ENCODE measurements at places on chromosomes 11 and 22.

DNA sequence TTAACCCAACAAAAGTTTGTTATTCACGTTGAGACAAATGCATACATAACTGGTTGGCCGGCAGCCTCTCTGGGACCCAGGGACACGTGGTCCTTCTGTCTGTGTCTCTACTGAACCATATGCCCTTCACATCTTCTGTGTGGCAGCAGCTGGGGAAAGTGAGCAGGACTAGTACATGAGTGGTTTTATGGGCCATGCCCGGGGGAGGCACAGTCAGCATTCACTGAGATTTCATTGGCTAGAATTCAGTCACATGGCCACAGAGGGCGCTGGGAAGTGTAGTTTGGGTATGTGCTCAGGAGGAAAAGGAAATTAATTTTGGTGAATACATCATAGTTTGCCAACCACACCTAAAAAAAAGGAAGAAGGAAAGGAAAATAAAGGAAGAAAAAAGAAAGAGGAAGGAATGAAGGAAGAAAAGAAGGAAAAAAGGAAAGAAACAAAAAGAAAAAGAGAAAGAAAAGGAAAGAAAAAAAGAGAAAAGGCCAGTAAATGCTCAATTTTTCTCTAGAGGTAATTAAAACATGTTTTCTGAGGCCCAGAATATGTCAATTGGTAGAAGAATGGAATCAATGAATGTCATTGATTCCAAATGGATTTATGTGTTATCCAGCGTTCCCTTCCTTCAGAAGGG is 55.9 kb upstream of the KIRREL3 start:
- no peak for DNase-seq

DNA sequence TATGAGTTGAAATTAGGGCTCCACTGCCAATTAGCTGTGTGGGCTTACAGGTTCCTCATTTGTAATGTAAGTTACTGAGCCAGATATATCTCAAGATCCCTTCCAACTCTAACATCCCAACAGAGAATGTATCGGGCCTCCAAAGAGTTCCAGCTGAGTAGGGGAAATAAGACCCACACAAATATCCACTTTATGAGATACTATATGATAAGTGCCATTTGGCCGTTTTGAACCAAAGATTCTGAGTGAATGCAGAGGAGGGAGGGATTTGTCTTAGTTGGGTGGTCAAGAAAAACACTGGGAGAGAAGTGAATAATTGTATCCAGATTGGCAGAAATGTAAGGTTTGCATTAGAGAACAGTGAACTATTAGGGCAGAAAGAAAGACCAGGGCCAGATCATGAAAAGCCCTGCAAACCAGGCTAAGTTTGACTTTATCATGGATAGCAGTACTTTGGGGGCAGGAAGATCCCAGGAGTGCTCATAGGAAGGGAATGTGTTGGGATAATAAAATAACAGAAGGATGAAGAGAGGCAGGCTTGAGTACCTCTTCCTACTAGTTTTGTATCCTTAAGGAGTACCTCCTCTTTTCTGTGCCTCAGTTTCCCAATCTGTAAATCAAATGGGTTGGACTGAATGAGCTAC is 63.9 kb downstream of the RPL27A start:
- no peak for DNase-seq

DNA sequence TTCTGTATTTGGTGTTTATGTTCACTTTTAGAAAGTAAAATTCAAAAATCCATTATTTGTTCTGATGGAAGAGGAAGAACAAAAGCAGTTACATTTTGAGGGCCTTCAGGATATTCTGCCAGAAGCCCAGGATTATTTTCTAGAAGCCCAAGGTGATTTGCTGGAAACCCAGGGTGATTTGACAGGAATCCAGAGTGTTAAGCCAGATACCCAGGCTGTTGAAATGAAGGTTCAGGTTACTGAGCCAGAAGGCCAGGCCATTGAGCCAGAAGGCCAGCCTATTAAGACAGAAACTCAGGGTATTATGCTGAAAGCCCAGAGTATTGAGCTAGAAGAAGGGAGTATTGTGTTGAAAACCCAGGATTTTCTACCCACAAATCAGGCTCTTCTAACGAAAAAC is 33.1 kb downstream of the CCDC15 start:
- DNase-seq = no peak

DNA sequence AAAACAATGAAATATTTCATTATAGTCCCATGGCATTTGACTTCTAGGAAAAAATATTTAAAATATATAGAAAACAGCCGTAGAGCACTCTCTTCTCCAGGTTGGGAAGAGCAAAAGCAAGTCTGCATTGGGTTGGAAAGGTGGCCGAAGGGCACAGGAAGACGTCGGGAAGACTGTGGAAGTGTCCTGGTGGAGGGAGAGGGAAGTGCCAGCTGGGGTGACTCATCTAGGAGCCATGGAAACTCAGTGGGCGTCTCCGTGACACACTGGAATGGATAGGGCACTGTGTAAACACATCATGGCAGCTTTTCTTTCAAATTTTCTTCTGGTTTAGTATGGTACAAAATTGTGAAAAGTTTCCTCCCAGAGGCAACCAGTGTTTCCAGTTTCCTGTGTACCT is 12.7 kb downstream of the GTPBP1 start:
- no peak for DNase-seq

DNA sequence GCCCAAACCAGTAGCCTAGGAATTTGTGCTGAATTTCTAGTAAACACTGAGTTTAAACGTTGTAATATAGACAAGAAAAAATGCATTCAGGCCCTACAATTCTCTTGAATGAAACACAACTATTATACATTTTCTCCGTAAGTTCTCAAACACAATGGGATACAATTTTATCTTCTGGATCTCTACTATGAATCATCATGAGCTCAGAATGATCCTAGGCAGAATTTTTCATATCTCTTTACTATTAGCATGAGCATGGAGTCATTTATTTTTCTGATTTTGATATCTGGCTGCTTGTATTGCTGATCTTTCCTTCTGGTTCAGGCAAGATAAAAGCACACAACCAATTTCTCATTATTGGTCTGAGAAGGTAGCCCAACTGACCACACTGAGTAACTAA is 1123.4 kb upstream of the RAG2 start:
- no peak for DNase-seq

GRCh38 chr22:37892566-37893335 is 13.3 kb upstream of the MICALL1 start:
- no peak for DNase-seq

DNA sequence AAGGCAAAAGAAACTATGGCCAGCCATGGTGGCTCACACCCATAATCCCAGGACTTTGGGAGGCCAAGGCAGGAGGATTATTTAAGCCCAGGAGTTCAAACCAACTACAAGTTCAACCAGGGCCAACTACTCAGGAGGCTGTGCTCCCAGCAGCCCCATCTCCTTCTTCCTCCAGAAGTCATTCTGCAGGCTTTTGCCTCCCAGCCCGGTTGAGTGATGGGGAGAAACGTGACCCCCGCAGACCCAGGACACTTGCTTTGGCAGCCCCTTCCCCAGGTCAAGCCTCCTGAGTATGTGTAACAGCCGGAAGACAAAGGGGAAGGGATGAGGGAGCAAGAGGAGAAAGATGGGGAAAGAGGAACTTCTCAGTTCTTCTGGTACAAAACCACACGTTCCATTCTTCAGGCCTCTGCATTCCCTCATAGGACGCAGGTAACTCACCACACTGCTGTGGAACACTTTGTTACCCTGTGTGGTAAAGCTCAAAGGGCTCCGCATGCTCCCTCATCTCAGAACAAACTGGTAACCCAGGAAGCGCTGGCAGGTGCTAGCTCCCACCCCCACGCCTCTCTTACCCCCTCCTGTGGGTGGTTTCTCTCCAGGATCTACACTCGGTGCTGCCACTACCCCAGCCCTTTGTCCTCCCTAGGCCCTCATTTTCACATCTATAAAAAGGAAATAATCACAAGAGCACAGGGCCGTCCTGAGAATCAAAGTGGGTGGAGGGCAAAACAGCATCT is 4.0 kb downstream of the SULT4A1 start:
- no peak for DNase-seq

DNA sequence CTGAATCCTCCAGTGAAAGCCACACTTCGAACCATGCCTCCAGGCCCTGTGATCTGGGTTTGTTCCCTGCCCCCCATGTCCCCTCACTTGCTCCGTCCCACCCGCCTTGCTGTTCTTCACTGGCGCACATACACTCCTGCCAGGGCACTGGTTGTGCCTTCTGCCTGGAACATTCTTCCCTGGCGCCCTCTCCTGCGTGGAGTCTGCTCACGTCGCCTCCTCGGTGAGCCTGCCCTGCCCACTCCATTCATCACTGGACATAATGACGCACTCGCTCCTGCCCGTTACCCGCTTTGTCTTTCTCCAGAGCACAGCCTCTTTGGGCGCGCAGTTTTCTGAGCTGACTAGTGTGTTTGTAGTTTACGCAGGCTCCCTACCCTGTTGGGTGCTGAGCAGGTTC is 21.0 kb upstream of the MIEF1 start:
- no peak for DNase-seq

GRCh38 chr11:91173701-91174100 is 950.9 kb upstream of the CHORDC1 start:
- DNase-seq = no peak

- DNase-seq = no peak
These were observed 28.4 kb downstream of the TRPC6 start for GRCh38 chr11:101555366-101555765.

DNA sequence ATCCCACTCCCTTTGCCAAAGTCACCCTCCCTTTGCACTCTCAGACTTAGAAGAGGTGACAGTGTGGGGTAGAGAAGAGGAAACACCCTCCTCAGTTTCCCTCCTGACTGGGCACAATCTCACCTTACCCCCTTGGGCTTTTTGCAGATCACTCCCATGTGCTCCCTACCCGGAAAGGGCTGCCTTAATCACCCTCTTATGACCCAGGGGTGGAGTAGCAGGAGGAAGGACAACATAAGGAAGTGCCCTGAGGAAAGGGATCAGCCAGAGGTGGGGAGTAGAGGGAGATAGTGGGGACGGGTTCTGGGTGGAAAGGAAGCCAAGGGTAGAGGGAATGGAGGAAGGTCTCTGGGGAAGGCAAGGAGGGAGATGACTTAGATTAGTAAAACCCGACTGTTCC is 52.0 kb downstream of the NRXN2 start:
- DNase-seq = no peak

DNA sequence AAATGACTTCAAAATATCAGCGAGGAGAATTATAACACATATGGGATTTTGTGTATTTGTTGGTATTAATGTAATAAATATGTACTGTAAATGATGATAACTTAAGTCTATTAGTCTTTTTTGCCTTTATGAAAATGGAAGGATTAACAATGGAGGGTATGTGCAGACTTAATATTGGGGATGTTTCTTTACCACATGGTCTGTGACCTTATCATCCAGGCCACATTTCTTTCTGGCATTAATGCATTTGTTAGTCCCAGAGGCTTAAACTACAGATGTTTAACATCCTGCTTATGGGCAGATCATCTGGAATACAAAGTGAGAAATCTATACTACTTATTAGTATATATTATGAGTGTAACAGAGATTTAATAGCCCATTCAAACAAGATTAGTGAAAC is 64.6 kb downstream of the SOX6 start:
- no peak for DNase-seq

GRCh38 chr22:37607010-37607934 is 1.4 kb upstream of the GGA1 start:
- DNase-seq = peak; percentile 92

- DNase-seq = no peak
These were observed 79.8 kb downstream of the KCNQ1 start for GRCh38 chr11:2524446-2525165.

- DNase-seq = no peak
These were observed 190.6 kb upstream of the NTM start for GRCh38 chr11:131179836-131180235.

GRCh38 chr22:29072193-29072978 is 449 bp upstream of the KREMEN1 start:
- DNase-seq = peak; percentile 64

GRCh38 chr11:44601471-44602370 is 36.3 kb downstream of the CD82 start:
- no peak for DNase-seq

- DNase-seq = no peak
These were observed 696 bp downstream of the KRTAP5-5 start for GRCh38 chr11:1630271-1630670.

DNA sequence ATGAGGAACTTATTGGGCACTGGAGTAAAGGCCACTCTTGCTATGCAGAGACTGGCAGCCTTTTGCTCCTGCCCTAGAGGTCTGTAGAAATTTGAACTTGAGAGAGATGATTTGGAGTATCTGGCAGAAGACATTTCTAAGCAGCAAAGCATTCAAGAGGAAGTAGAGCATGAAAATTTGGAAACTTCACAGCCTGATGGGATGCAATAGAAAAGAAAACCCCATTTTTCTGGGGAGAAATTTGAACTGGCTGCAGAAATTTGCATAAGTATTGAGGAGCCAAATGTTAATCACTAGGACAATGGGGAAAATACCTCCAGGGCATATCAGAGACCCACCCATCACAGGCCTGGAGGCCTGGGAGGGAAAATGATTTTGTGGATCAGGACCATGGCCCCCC is 29.9 kb upstream of the CD44 start:
- no peak for DNase-seq

GRCh38 chr11:73493956-73494598 is 103.8 kb downstream of the FAM168A start:
- no peak for DNase-seq

- no peak for DNase-seq
These were observed 6.4 kb upstream of the IFITM3 start for GRCh38 chr11:326842-327580.

DNA sequence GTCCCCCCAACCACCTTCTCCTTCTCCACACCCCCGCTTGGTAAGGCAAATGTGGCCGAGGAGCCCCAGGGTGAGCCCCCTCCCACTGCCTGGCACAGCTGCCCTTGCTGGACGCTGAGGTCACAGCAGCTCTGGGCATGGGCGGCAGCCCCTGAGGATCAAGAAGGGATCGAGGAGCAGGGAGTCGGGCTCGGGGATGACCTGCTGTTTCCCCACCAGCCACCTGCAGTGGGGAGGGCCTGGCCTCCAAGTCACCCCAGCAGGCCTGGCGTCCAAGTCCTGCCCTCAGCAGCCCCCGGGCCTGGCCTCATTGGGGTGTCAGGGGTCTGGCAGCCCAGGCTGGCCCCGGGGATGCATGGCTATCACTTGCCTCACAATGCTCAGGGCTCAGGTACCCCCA is 23.7 kb downstream of the MUC5AC start:
- no peak for DNase-seq

- DNase-seq = no peak
These were observed 177.1 kb downstream of the BRD1 start for GRCh38 chr22:49650336-49651241.

DNA sequence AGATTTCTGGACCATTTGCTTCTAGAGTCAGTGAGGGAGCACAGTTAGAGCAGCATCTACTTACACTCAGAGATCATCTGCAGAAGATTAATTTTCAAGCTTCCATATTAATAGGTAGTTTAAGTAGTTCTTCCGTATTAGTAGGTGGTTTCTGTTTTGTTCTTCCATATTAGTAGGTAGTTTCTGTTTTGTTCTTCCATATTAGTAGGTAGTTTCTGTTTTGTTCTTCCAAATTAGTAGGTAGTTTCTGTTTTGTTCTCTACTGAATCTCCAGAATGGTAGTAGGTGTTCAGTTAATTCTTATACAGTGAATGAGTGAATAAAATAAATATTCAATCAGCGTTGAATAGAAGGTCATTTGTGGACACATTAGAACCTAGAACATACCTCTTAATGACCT is 175.7 kb downstream of the TMEM135 start:
- no peak for DNase-seq

Data from stimulated activated CD4-positive, alpha-beta T cell treated with anti-CD3 and anti-CD28 coated beads, Interleukin-15, amount 100 ng/mL, for 1 hour (primary cell).